Neuronal stem cell (in vitro differentiated cells): ENCODE measurements at places on chromosomes 1 and 21.

DNA sequence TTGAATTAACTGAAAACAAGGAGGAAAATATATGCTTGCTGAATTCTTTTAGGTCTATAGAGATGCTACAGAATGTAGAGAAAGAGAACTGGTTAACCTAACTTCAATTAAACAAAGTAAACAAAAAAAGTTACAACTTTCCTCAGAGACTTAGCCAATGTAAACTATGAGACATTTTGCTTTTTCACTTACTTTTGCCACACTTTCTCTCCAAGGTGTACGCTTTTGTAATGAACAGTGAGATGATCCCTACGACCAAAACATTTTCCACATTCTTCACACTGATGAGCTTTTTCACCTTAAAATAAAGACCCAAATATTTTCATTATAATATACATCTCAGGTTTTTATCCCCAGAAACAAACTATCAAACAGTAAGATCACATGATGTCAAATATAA is 28.3 kb upstream of the ASPM start:
- H3K27me3 ChIP-seq, result no peaks in the 10 kb centered on the region
- no peak overlapping the region for H3K4me3 ChIP-seq
- H3K4me1 ChIP-seq, result no peaks in the 10 kb centered on the region
- H3K27ac ChIP-seq, result no peak overlapping the region

GRCh38 chr1:29746076-29746665 is 509.8 kb downstream of the PTPRU start:
- DNase-seq, result no peak
- no peak overlapping the region for H3K27ac ChIP-seq
- H3K4me1 ChIP-seq, result no peaks in the 10 kb centered on the region
- no peak overlapping the region for H3K4me3 ChIP-seq
- H3K27me3 ChIP-seq, result no peaks in the 10 kb centered on the region

- no peak overlapping the region for H3K27ac ChIP-seq
- H3K4me3 ChIP-seq, result no peak overlapping the region
- DNase-seq, result no peak
Observed at GRCh38 chr1:14897547-14897946, 256.0 kb upstream of the TMEM51 start.

DNA sequence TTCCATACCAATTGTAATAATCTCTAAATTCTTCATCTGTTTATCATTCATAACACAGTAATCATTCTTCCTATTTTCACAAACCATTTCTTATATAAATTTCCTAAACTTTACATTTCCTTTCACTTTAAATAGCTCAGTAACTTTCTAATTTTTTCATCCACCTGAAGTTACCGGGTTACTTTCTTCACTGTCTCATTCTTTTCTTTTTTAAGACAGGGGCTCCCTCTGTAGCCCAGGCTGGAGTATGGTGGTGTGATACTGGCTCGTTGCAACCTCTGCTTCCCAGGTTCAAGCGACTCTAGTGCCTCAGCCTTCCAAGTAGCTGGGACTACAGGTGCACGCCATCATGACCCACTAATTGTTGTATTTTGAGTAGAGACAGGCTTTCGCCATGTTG is 41.3 kb downstream of the RERE start:
- H3K4me1 ChIP-seq, result no peaks in the 10 kb centered on the region
- H3K27ac ChIP-seq, result no peak overlapping the region
- H3K4me3 ChIP-seq, result no peak overlapping the region
- H3K36me3 ChIP-seq, result no peaks in the 10 kb centered on the region

DNA sequence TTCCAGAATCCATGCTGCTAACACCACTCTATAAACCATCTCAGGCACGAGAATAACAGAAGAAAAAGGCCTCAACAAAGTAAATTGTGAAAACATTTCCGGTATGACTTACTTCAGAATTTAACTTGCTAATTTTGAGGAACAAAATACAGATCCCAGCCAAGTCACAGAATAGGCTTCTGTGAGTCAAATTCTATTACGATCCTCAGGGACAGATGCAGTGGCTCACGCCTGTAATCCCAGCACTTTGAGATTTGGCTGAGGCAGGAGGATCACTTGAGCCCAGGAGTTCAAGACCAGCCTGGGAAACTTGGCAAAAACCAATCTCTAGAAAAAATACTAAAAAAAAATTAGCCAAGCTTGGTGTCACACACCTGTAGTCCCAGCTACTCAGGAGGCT is 8.8 kb upstream of the CCDC27 start:
- H3K4me3 ChIP-seq, result no peak overlapping the region
- H3K27ac ChIP-seq, result no peak overlapping the region
- peaks cover 34% of the 10 kb centered on the region for H3K36me3 ChIP-seq
- peaks cover 17% of the 10 kb centered on the region for H3K4me1 ChIP-seq
- H3K27me3 ChIP-seq, result no peaks in the 10 kb centered on the region

GRCh38 chr1:172172352-172172831 is 248.1 kb upstream of the C1orf105 start:
- no peak overlapping the region for H3K4me3 ChIP-seq
- no peaks in the 10 kb centered on the region for H3K4me1 ChIP-seq
- DNase-seq, result no peak
- H3K27ac ChIP-seq, result no peak overlapping the region
- no peaks in the 10 kb centered on the region for H3K27me3 ChIP-seq

DNA sequence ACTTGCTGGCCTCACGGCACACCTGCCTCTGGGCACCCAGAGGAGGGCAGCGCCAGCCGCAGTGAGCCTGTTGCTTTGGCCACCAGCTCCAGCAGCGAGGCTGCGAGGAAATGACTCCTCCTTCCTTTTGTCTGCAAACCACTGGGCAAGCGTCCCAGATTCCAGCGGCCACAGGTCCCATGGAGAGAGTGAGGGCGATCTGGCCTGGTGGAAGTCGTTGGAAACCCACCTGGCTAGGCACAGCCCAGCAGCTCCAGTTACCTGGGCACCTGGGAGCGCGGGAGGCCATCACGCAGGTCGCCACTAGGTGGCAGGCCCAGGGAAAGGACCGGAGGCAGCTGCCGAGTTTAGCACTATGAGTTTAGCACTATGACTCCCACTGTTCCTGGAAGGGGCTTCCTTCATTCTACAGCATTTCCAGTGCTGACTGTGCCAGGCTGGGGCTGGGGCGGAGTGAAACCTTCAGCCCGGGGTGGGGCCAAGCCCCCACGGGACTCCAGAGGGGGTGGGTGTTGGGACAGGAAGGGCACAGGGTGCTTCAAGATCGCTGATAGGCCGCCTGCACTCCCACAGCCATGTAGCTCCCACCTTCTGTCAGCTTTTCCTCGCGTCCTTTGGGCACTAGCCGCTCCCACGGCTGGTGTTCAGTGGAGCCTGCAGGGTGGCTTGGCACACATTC is 1.1 kb upstream of the ESPN start:
- no peak overlapping the region for H3K27ac ChIP-seq
- H3K36me3 ChIP-seq, result no peaks in the 10 kb centered on the region
- peaks cover 79% of the 10 kb centered on the region for H3K27me3 ChIP-seq
- no peak for DNase-seq
- H3K4me3 ChIP-seq, result no peak overlapping the region
- H3K4me1 ChIP-seq, result peaks cover 6% of the 10 kb centered on the region

DNA sequence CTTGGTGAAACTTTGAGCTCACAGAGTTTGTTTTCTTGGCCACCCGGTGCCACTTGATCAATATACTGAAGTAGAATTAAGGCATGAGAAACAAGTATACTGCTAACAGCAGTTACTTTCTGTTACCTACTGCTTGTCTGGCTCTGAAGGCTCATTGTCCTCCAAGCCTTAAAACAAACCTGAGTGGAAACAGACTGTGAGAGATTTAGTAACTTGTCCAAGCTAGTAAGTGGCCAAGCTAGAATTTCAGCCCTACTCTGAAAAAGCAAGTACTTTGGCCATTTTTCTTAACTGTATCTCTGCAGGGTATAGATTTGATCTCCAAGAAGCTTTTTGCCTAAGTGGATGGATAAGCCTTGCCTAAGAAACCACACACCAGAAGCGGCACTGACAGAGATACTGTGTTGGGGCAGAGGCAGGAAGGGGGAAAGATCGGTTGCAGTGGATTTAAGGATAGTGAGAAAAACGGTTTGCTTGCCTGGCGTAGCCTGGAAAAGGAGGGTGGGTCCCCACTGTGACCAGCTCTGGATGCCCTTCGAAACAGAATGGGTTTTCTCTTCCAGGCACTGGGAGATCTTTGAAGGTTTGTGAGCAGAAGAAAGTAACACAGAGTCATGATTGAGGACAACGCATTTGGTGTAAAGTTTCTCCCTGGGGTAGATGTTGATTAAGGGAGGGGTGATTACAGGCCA is 2.1 kb upstream of the MACO1 start:
- no peaks in the 10 kb centered on the region for H3K4me1 ChIP-seq
- H3K36me3 ChIP-seq, result no peaks in the 10 kb centered on the region
- H3K27ac ChIP-seq, result no peak overlapping the region
- DNase-seq, result no peak
- H3K4me3 ChIP-seq, result no peak overlapping the region
- H3K27me3 ChIP-seq, result peaks cover 2% of the 10 kb centered on the region

GRCh38 chr1:202251424-202252256 is 58.0 kb downstream of the LGR6 start:
- no peak overlapping the region for H3K27ac ChIP-seq
- H3K27me3 ChIP-seq, result no peaks in the 10 kb centered on the region
- no peak for DNase-seq
- no peak overlapping the region for H3K4me3 ChIP-seq
- H3K36me3 ChIP-seq, result no peaks in the 10 kb centered on the region

GRCh38 chr1:167659881-167660280 is 29.8 kb downstream of the RCSD1 start:
- peaks cover 8% of the 10 kb centered on the region for H3K4me1 ChIP-seq
- DNase-seq, result no peak
- H3K36me3 ChIP-seq, result no peaks in the 10 kb centered on the region
- no peak overlapping the region for H3K4me3 ChIP-seq

- H3K4me1 ChIP-seq, result no peaks in the 10 kb centered on the region
- H3K4me3 ChIP-seq, result no peak overlapping the region
- H3K36me3 ChIP-seq, result no peaks in the 10 kb centered on the region
- DNase-seq, result no peak
Observed at GRCh38 chr1:94342416-94342815, 75.8 kb upstream of the ABCD3 start.

GRCh38 chr1:7508052-7508933 is 262.8 kb upstream of the VAMP3 start:
- no peaks in the 10 kb centered on the region for H3K36me3 ChIP-seq
- H3K4me3 ChIP-seq, result no peak overlapping the region
- H3K27me3 ChIP-seq, result peaks cover 2% of the 10 kb centered on the region

- no peaks in the 10 kb centered on the region for H3K27me3 ChIP-seq
- no peak for DNase-seq
- no peaks in the 10 kb centered on the region for H3K36me3 ChIP-seq
- H3K4me1 ChIP-seq, result no peaks in the 10 kb centered on the region
Observed at GRCh38 chr1:115882913-115883902, 42.3 kb upstream of the NHLH2 start.

GRCh38 chr1:58735586-58735985 is 35.7 kb upstream of the MYSM1 start:
- H3K4me3 ChIP-seq, result no peak overlapping the region
- no peaks in the 10 kb centered on the region for H3K36me3 ChIP-seq
- H3K4me1 ChIP-seq, result no peaks in the 10 kb centered on the region
- H3K27ac ChIP-seq, result no peak overlapping the region
- H3K27me3 ChIP-seq, result no peaks in the 10 kb centered on the region
- DNase-seq, result no peak

GRCh38 chr1:175742790-175743459 is 470 bp downstream of the TNR start:
- H3K4me3 ChIP-seq, result no peak overlapping the region
- peaks cover 8% of the 10 kb centered on the region for H3K4me1 ChIP-seq
- no peaks in the 10 kb centered on the region for H3K27me3 ChIP-seq
- peak; percentile 65 for DNase-seq
- no peak overlapping the region for H3K27ac ChIP-seq

- no peaks in the 10 kb centered on the region for H3K36me3 ChIP-seq
- H3K27me3 ChIP-seq, result no peaks in the 10 kb centered on the region
- peaks cover 3% of the 10 kb centered on the region for H3K4me1 ChIP-seq
- H3K4me3 ChIP-seq, result peak overlapping the region; percentile 9
- no peak overlapping the region for H3K27ac ChIP-seq
- no peak for DNase-seq
Observed at GRCh38 chr1:45545553-45546310, 4.9 kb upstream of the AKR1A1 start.

DNA sequence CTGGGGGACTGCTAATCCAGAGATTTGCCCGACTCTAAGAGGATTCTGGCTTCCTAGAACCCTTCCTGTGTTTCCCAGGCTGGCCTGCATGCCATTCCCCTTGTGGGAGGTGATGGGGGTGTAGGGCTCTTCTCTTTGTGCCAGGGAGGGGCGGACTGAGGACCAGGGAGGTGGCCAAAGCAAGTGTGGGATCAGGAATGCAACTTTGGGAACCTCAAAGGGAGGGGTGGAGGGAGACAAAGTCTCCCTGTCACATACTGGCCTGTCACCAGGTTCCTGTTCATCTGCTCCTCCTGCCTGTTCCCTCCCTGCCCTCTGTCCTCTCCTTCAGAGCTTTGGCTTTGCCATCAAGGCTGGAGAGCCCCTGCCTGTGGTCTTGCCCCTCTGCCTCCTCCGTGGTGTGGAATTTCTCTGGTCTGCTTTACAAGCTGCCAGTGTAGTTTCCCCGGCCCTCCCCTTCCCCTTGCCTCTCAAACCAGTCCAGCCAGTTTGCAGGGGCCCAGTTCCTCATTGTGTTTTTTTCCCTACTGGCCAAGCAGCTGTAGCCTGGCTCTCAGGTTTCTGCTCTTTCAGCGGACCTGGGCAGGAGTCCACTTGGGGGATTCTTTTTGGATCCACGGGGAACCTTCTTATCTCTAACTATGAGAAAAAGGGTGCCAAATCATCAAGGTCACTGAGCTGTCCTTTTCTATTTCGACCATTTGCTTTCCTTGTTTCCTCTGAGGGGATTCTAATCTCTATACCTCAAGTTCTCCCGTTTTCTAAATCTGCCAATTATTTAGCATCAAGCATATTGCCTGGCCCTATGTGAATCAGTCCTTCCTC is 1.8 kb downstream of the CGN start:
- no peak overlapping the region for H3K4me3 ChIP-seq
- H3K4me1 ChIP-seq, result peaks cover 24% of the 10 kb centered on the region
- no peaks in the 10 kb centered on the region for H3K27me3 ChIP-seq

DNA sequence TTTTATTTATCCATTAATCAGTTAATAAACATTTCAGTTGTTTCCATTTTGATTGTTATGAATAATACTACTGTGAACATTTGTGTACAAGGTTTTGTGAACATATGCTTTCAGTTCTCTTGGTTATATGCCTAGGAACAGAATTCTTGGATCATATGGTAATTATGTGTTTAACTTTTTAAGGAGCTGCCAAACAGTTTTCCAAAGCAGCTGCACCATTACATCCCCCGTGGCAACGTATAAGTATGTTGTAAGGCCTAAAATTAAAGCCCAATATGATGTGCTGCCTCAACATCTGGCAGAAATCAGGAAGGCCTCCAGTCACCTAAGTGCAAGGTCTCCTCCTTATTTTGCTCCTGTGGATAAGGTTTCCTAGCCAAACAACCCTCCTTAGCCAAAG is 235.6 kb upstream of the CACYBP start:
- no peak for DNase-seq
- H3K36me3 ChIP-seq, result no peaks in the 10 kb centered on the region
- no peak overlapping the region for H3K27ac ChIP-seq
- no peaks in the 10 kb centered on the region for H3K27me3 ChIP-seq

- no peak overlapping the region for H3K4me3 ChIP-seq
- no peak for DNase-seq
- no peak overlapping the region for H3K27ac ChIP-seq
- no peaks in the 10 kb centered on the region for H3K27me3 ChIP-seq
Observed at GRCh38 chr1:110292031-110292741, 47.0 kb upstream of the RBM15 start.
